ENCODE measurements at places on chromosomes 3 and 15.

DNA sequence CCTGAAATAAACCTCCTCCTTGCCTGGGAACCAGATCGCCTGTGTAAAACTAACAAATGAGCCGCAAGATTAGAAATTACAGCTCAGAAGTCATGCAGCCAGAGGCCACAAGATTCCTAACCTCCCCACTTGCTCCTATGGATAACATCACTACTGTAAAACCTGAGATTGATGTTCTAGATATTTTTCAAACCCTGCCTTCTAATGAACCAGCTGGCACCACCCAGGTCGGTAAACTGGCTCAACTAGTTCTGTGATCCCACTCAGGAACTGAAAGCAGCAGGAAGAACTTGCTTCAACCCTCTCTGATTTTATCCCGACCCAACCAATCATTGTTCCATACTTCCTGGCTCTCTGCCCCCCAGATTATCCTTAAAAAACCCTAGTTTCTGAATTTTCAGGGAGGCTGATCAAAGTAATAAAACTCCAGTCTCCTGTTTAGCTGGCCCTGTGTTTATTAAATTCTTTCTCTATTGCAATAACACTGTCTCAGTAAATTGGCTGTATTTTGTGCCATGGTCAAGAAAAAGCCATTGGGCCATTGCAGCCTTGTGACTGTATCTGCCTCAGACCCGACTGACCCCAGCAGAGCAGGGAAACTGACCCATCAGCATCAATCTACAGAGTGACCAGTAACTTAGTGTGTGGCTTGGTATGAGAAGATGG, 98.9 kb downstream of the RPLP1 start:
- DNase-seq = no peak

- DNase-seq = no peak
Observed at GRCh38 chr15:69014454-69014853, at the start of gene NOX5. TSS of gene NOX5 (plus strand) at chr15:69014695. CDS start at chr15:69014736, 41 bp downstream.

DNA sequence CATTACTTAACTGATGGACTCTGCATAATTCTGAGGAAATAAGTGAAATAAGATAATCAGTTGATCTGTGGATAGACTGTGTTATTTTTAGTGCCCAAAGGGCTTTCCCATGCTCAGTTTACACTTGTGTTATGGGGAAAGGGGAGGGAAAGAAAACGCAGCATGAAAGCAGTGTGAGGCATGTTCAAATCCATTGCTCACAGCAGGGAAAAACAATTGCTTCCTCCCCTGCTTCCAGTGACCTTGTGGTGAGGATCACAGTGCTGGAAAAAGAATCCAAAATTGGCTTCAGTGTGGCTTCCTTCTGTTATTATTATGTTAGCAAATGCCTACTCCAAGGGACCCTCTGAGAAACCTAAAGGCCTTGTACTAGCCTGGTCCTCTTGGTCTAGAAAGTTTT, 285.1 kb upstream of the CDIN1 start:
- no peak for DNase-seq

DNA sequence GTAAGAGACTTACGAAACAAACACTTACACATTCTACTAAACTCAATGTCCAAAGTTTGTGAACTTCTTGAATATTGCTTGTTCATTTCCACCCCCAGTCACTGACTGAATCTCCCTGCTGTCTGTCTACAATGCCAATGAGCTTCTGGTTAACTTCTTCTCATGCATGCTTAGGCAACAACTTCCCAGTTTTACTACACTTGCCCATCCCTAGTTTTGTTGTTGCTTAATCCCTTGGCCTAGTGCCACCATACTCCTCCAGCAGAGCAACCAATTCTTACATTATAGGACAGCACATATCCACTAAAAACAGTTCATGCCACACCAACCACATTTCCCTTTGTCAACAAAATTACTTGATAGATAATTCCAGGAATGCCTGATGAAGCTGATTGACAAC, 40.9 kb upstream of the CCR2 start:
- no peak for DNase-seq

GRCh38 chr3:143166376-143166775, 46.8 kb downstream of the CHST2 start:
- no peak for DNase-seq

- DNase-seq = no peak
Observed at GRCh38 chr15:50854601-50855490, 53.6 kb upstream of the AP4E1 start.

- no peak for DNase-seq
Observed at GRCh38 chr15:72113347-72114031, 4.5 kb downstream of the MYO9A start.

GRCh38 chr15:57298204-57298603, 78.1 kb upstream of the CGNL1 start:
- no peak for DNase-seq

GRCh38 chr15:65962187-65962586, 92.9 kb downstream of the RAB11A start:
- no peak for DNase-seq

GRCh38 chr15:40080847-40081246, 27.8 kb downstream of the BMF start:
- DNase-seq = no peak

GRCh38 chr3:72485641-72486040, 362.6 kb downstream of the SHQ1 start:
- no peak for DNase-seq

DNA sequence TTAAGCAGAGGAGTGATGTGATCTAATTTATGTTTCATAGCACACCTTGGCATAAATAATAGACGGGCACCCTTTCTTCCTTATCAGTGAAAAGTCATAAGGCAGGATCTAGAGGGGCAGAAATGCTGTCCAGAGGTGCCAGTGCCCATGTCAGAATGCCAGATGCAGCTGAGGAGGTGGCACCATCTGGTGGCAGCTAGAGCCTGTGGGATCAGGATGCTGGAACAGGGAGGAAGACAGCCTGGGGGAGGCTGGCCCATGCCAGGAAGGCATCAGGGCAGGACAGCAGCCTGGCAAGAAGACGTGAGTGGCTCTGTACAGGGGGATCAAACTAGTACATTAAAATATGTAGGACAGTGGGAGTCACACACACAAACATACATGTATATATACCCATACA, 16.5 kb downstream of the MYH15 start:
- no peak for DNase-seq

DNA sequence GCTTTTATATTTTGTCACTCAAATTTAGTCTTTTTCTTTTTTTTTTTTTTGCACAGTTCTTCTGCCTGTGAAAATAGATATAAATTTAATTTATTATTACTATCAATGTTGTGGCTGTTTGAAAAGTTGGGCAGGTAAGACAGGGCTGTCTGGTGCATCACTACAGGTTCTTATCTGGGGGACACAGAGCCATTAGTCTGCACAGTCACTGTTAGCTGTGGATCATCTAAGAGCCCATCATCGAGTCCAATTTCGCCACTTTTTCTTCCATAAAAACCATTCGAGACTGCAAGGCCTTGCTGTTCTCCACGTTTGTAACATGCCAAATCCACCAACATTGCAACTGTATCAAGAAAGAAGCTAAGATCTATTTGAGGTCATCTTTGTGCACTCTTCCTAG, 325.6 kb upstream of the UMPS start:
- DNase-seq = no peak

DNA sequence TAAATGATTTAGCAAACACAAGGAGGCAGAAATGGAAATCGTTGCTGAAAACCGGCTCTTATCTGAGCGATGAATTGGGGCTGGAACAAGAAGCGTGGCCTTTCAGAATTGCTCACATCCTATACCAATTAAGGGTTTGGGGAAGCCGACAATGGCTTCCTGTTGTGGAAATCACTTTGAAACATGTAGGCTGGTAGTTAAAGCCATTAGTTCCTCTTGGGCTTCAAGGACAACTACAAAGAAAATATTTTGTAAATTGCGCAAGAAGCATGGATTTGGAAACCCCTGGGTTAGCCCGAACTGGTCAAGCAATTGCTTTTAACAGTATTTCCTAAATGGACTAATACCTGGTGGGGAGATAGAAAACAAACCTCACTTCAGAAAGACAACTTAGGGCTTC, 182.4 kb downstream of the ADAMTS9 start:
- no peak for DNase-seq

- no peak for DNase-seq
Observed at GRCh38 chr3:139448104-139448503, 28.2 kb downstream of the RBP2 start.

DNA sequence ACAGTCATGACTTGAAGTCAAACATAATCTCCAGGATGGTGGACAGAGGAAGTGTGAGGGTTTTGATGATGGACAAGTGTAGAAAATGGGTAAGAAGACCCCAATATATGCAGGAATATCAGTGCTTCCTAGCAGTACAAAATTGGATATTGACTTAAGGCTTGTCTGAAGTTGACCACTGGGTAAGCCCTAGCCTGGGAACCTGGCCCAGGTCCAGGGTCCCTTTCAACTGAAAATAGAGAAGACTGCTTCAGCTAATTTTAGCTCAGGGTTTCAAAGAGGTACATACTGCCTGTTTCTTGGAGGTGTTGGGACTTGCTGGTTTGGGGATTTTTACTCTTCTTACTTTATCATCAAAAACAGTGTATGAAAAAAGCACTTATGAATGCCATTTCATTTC, 4.7 kb downstream of the NR1D2 start:
- DNase-seq = no peak

- DNase-seq = no peak
Observed at GRCh38 chr3:38119821-38120692, 16.9 kb downstream of the ACAA1 start.

- DNase-seq = no peak
Observed at GRCh38 chr3:167109746-167110145, 270.4 kb downstream of the ZBBX start.

GRCh38 chr15:39931615-39932014, 2.3 kb upstream of the EIF2AK4 start:
- DNase-seq = no peak

DNA sequence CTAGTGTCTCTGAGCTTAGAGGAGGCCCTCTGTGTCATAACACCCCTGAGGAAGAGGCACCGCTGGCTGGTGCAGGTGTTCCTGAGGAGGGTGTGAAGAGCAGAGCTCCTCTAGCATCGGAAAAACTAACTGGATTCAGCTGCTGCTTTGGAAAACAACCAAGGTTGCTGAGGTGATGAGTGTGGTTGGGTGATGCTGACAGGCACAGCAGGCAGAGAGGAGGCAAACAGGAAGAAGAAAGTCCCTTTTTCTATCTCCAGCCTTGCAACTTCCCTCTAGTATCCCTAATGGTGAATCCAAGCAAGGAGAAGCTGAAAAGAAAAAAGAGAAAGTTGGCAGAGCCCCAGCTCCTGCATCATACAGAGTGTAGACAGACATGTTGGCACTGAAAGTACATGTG, 3.8 kb upstream of the OR4F15 start:
- DNase-seq = no peak

- no peak for DNase-seq
Observed at GRCh38 chr3:152229692-152230091, 39.0 kb upstream of the MBNL1 start.

- DNase-seq = no peak
Observed at GRCh38 chr3:105537371-105538080, 170.8 kb downstream of the ALCAM start.

DNA sequence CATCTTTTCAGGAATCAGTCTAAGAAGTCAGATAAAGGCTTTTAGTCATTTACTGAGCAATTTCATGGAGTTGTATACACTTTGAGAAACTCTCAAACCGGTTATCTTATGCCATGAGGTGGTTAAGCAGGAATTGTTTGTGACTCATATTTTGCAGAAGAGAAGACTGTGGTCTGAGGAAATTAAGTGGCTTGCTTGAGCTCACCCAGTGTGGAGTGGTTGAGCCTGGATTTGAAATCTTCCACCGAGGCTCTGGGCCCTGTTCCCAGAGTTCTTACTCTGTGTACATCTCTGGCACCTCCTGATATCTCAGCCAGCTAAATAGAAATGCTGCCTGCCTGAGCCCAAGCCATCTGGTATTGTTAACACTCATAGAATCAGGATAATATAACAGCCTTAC, 37.8 kb upstream of the BCL6 start:
- no peak for DNase-seq

GRCh38 chr3:118272991-118273390, 761.7 kb downstream of the IGSF11 start:
- no peak for DNase-seq

GRCh38 chr3:74561881-74562280, 52.6 kb downstream of the CNTN3 start:
- no peak for DNase-seq

DNA sequence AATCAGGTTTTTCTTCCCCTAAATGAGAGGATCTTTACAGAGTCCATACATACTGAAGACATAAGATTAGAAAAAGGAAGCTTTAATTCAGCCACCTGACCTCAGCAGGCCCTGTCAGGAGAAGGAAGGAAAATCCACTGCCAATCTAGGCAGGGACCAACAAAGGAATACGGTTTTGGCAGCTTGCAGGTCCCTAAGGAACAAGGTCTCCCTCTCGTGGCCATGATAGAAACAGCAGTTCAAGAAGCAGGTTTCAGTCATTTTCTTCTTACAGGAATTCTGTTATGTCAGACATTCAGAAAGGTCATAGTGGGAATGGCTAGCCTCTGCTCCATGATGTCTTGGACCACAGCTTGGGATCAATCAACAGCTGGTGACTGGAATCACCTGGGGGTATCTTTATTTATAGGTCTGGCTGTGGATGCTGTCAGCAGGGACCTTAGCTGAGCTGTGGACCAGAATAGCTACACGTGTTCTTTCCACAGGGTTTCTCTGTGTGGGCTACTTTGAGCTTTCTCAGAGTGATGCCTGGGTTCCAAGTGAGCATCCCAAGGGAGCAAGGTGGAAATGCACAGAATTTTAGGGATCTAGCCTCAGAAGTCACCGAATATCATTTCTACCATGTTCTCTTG, 9.4 kb upstream of the CMSS1 start:
- no peak for DNase-seq

GRCh38 chr3:41711651-41712050, 250.3 kb downstream of the ULK4 start:
- no peak for DNase-seq

GRCh38 chr15:77852241-77853007, 219.7 kb upstream of the LINGO1 start:
- no peak for DNase-seq

- DNase-seq = no peak
Observed at GRCh38 chr15:31306426-31307269, 20.0 kb upstream of the KLF13 start.

- DNase-seq = no peak
Observed at GRCh38 chr15:80866936-80867335, 87.8 kb downstream of the CEMIP start.

DNA sequence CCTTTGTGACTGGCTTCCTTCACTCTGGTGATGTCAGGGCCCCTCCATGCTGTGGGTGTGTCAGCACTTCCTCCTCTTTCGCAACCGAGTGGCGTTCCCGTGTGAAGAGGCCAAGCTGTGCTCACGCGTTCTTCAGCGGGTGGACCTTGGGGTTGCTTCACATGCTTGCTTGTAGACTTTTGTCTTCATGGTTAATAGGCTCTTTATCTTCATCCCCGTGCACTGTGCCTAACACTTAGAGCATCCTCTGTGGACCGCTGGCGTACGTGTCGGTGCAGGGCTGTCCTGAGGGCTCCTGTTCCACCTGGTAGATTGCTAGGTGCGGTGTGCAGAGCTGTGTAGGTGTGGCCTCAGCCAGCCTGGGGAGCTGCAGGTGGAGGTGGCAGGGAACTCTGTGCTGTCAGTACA, 182.3 kb downstream of the OR4M2 start:
- DNase-seq = peak; percentile 71

- DNase-seq = no peak
Observed at GRCh38 chr15:83312071-83312470, 27.6 kb upstream of the BNC1 start.

GRCh38 chr15:68106656-68107055, 52.5 kb downstream of the PIAS1 start:
- no peak for DNase-seq

All from activated CD8-positive, alpha-beta memory T cell treated with anti-CD3 and anti-CD28 coated beads, Interleukin-2, amount 50 U/mL, for 48 hours (primary cell).